NCI-H446 treated with DMSO at 0.1 percent for 48 hours (cell line): ENCODE measurements at places on chromosomes 11 and 22.

DNA sequence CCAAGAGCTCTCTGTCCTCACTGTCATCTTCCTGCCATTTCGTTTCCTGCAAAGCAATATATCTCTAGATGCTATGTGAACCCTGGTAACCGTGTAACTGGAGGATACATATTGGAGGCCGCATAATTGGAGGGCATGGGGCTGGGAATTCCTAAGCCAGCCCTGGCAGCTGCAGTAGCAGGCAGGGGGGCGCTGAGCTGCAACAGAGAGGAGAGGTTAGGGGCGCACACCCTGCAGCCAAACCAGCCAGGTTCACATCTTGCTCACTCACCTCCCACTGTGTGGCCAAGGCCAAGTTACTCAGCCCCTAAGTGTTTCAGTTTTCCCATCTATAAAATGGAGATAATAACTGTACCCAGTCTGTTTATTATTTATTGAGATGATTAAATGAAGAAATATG is 39.9 kb upstream of the ZBTB16 start:
- DNase-seq: no peak

GRCh38 chr11:13462311-13462900 is 616 bp downstream of the BTBD10 start:
- no peak for DNase-seq

- no peak for DNase-seq
These were observed 103.4 kb downstream of the NAV2 start for GRCh38 chr11:19816040-19816439.

GRCh38 chr11:119800619-119801018 is 71.6 kb upstream of the NECTIN1 start:
- no peak for DNase-seq

DNA sequence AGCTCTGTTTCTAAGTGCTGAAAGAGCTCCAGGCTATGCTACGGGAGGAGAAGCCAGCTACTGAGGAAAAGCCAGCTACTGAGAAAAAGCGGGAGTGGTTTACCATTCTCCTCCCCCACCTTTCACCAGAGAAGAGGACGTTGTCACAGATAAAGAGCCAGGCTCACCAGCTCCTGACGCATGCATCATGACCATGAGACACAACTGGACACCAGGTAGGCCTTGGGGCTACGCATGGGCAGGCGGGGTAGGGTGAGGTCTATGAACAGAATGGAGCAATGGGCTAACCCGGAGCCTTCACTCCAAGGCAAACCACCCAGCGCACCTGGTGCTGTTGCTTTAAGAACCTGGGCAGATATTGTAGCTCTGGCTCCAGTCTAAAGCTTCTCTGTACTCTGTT is 1.1 kb downstream of the IL18BP start:
- no peak for DNase-seq

GRCh38 chr11:128318856-128319474 is 268.4 kb downstream of the ETS1 start:
- DNase-seq: no peak

- DNase-seq: no peak
These were observed at the start of gene ZP1 for GRCh38 chr11:60866911-60867870. Gene ZP1 (plus strand): TSS chr11:60867542. CDS start chr11:60867562, 20 bp downstream.

- DNase-seq: no peak
These were observed 140.3 kb downstream of the RRAS2 start for GRCh38 chr11:14218728-14219127.

DNA sequence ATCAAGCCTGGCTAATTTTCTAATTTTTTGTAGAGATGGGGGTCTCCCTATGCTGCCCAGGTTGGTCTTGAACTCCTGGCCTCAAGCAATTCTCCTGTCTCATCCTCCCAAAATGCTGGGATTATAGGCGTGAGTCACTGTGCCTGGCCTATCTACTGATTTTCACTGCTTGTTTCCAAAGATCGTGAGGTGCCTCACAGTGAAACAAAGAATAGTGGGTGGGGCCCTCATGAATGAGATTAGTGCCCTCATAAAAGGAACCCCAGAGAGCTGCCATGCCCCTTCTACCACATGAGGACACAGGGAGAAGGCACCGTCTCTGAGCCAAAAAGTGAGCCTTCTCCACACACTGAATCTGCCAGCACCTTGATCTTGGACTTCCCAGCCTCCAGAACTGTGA is 23.5 kb downstream of the TMEM184B start:
- DNase-seq: no peak

- no peak for DNase-seq
These were observed 81.1 kb downstream of the BMAL1 start for GRCh38 chr11:13358596-13359270.

- no peak for DNase-seq
These were observed 59.9 kb downstream of the GGTLC2 start for GRCh38 chr22:22704156-22704946.

DNA sequence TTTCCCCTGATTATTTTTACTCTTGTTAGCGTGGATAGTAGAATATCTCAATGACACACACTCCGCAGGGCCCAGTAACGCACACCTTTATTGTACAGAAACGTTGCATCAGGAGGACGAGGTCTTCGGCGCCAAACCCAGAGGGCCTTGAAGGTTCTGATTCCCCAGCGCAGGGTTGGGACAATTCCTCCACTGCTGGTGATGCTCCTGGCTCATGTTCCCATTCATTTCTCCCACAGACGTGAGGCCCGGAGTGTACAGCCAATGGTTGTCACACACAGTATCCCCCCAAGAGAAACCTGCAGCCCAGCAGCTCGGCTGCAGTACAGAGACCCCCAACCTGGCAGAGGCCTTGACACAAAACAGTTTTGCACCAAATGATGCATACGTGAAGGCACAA is 6.1 kb upstream of the ANO1 start:
- DNase-seq: no peak

DNA sequence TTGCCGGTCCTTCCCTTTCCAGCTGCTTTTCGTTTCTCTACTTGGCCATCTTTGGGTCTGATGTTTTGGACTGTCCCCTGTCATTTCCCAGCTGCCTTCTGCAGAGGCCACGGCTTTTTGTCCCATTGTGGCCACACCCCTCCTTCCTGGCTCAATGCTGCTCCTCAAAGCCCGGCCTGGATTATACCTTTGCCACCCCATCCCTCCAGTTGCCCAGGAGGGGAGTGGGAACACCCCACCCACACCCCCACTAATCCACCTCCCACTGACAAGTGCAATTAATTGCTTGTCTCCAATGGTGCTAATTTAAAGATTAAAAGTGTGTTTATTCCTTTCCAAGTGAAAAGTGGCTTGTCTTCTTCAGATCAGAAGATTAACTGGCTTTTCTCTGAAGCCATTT is 34.2 kb upstream of the CSNK2A3 start:
- no peak for DNase-seq

DNA sequence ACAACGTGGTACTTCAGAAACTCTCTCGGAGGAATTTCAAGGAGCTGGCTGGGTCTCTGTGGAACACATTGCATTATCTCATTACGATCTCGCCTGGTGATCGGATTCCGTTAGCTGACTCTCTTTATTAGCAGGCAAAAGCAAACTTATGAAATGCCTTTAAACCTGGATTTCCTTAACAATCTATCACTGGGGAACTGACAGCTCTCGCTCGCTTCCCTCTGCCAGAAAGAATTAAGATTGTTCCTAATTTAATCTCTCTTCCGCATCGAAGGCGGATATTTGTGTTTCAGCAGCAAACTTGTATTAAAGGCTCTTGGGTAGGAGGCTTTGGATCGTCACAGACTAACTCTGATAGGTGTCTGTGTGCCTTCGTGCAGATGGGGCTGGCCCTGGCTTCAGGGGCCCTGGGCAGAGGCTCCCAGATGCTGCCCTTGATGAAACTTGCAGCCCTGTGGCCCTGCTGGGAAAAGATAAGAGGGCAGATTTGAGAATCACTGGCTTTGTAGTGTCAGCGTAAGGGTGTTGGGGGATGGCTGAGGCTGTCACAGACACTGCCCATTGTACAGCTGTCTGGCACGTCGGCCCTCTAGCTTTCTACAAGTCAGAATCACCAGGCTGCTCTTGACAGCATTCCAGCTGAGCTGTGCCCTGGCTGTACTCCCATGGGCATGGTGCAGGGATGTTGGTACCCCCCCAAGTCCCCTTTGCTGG is 162.2 kb upstream of the NECTIN1 start:
- DNase-seq: no peak

DNA sequence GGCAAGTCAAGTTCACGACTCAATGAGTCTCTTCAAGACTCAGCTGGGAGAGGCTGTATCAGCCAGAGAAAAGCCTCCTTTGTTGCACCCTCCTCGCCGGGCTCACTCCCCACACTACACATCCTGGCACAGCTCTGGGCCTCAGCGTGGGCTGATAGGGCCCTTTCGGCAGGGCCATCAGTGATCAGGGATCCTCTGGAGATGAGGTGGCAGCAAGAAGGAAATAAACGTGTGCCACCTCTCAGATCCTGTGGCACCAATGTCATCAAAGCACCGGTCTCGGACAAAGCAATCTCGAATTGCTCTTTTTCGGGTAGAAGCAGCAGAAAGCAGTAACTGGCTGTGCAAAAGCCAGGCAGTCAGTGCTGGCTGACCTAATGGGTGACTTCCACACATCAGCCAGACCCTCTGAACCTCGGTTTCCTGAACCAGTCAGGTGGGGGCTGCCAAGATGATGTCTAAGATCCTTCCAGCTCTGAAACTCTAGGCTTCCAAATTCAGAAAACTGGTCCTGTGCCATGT is 2.1 kb downstream of the EHD1 start:
- no peak for DNase-seq

DNA sequence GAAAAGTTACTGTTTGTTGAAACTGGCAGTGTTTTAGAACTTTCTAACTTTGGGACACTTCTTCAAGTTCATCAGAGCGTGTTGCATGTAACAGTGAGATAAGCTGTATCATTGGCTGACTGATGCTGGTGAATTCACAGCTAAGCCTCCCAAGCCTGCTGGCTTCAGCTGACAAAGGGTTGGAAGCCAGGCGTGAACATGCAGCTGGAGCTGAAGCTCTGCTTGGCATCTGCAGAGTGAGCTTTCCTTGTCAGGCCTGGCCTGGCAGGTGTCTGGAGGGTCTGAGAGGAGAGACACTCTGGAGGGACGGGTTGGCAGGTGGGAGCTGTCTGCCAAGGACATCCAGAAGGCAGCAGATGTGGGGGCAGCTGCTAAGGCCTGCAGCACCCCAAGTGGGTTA is 1.5 kb downstream of the AMPD3 start:
- DNase-seq: no peak

GRCh38 chr11:20102397-20102796 is 57.9 kb downstream of the DBX1 start:
- DNase-seq: no peak

GRCh38 chr11:85815186-85815931 is 4.4 kb upstream of the SYTL2 start:
- DNase-seq: no peak

DNA sequence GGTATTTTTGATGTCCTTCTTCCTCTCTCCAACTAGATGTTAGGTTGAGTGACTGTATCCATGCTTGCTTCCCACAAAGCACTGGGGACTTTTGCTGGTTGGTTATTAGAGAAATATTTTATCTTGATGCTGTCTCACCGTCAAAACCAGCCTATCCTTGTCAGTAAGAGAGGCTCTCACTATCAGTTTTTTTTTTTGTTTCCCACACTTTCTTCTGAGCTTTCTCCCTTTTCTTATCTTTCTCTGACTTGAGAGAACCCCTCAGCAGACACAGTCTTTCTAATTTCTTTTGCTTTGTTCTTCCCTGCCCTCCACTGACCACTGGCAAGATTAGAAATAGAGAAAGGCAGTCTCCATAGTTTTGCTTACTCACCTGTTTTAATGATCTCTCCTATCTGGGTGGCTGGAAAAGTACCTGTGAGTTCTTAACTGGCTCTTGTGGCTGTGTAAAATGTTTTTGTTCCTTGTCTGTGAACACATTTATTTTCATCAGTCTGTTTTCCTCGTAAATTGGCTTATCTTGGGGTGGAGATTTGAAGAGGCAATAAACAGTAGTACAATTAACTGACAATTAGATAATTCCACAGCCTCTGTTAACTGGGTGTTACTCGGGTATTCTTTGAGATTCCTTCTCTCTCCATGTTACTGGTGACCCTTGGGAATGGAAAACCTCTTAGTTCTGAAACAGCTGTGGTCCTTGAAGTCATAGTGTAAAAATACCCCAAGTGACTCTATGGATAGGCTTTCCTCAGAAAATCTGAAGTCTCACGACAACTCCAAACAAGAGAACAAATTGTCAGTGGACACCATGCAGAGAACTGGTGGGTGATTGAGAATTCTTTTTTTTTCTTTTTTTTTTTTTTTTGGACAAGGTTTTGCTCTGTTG is at the start of gene NXPE1:
Gene NXPE1 (minus strand): TSS at position 457 of the 886 bp plus-strand sequence. CDS start 8,680 bp downstream, outside the sequence.
- no peak for DNase-seq

DNA sequence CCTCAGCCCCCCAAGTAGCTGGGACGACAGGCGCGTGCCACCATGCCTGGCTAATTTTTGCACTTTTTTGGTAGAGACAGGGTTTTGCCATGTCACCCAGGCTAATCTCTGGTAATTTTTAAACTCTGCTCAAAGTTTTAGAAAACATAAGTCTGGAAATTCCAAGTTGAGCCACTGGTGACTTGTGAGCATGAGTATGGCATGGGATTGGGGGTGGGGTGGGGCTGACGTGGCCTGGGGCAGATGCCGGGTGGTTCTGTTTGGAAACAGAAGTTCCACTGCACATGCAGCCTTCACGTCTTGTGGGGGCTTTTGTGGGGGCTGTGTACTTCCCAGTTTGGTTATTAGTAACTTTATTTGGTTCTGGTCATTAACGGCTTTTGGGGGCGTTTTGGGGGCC is 67.3 kb downstream of the PTPRJ start:
- DNase-seq: no peak

GRCh38 chr11:45906096-45906682 is 882 bp downstream of the FREY1 start:
- DNase-seq: no peak

DNA sequence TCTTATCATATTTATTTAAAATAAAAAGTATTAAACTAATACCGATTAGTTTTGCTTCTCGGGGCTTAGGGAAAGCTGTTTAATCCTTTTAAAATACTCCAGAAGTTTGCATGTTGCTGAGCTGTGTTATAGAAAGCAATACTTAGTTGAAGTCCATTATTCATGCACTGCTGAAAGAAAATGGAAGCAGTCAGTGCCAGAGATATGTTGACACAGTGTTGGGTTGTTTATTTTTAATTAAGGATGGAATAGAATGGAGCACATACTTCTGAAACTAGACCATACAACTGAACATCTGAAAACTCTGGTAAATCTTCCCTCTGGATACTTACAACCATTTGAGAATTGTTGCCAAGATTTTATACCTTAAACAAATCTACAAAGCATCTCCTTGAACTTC is 282.7 kb upstream of the CCDC179 start:
- DNase-seq: no peak

DNA sequence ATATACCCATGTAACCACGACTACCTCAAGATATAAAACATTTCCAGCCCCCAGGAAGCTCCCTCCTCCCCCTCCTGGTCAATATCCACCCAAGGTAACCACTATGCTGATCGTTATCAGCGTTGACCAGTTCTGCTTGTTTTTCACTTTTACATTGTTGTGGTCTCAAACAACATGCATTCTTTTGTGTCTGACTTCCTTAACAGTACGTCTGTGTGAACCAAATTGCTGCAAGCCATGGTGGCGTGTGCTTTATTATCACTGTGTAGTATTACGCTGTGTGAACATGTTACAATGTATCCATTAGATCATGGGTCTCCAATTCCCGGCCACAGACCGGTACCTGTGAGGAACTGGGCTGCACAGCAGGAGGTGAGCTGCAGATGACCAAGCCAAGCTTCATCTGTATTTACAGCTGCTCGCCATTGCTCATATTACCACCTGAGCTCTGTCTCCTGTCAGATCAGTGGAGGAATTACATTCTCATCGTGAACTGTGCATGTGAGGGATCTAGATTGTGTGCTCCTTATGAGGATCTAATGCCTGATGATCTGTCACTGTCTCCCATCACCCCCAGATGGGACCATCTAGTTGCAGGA is 15.5 kb upstream of the GRK3 start:
- no peak for DNase-seq
